Osteoblast (primary cell): ENCODE measurements at places on chromosomes 12 and 14.

DNA sequence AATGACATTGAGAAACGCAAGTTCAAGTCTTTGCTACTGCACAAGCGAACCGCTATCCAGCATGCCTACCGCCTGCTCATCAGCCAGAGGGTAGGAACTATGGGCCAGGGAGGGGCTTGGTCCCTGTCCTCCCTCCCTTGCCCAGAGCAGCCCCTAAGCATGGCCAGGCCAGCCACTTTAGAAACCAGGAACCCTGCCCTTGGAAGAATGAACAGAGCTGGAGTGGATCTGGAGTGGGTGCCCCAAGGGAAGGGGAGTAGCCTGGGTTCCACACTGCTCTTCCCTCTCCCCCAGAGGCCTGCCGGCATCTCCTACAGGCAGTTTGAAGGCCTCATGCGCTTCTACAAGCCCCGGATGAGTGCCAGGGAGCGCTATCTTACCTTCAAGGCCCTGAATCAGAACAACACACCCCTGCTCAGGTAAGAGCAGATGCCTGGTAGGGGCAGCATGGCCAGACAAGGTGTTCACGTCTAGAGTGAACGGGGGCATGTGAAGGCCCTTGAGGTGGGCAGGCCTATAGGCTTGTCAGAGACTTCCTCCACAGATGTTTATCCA is 55.8 kb downstream of the TPCN1 start:
- H3K36me3 ChIP-seq: peaks cover 38% of the 10 kb centered on the region
- no peak overlapping the region for H3K4me3 ChIP-seq
- peaks cover 7% of the 10 kb centered on the region for H3K4me1 ChIP-seq
- no peak for DNase-seq

DNA sequence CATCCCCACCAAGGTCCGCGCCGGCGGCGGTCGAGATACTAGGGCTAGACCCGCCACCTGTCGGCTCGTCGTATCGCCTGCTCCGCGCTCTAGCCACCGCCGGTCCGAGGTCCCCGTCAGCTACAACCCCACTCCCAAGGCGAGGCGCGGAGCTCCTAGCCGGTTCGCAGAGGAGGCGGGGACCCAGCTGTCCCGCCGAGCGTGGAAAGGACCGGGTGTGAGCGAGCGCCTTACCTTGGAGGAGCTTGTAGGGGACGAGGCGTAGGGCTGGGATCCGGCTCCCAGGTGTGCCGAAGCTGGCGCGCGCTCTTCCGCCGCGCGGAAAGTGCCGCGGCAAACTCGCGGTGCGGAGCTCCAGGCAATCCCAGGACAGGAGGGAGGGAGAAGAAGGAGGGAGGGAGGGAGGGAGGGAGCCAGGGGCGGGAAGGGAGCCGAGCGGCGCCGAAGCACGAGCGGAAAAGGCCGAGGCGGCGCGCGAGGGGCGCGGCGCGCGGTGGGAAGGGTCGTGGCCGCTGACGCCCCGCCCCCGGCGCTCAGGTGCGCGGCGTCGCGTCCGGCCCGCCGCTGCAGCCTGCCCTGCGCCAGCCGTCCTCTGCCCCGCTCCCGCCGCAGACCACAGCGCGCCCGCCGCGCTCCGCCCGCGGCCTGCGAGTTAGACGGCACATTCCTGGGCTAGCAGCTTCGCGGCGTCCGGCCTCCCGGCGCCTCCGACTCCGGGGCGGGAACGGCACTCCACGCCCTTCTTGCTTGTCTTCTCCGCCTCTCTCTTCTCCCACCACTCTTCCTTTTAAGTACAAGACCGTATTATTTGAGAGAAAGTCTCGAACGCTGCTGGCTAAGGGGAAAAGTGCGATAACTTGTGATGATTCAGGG is at the start of gene PAWR:
TSS of gene PAWR (minus strand) at position 327 of the 873 bp plus-strand sequence. CDS start 720 bp downstream, outside the sequence.
- DNase-seq: peak; percentile 94
- H3K36me3 ChIP-seq: no peaks in the 10 kb centered on the region
- peaks cover 37% of the 10 kb centered on the region for H3K4me1 ChIP-seq
- H3K27me3 ChIP-seq: no peaks in the 10 kb centered on the region
- H3K4me3 ChIP-seq: peak within 1 kb of the TSS; percentile 73
- peak within 1 kb of the TSS; percentile 96 for H3K27ac ChIP-seq

- no peaks in the 10 kb centered on the region for H3K27me3 ChIP-seq
- peaks cover 8% of the 10 kb centered on the region for H3K36me3 ChIP-seq
- H3K4me3 ChIP-seq: no peak overlapping the region
- H3K27ac ChIP-seq: no peak overlapping the region
- no peaks in the 10 kb centered on the region for H3K4me1 ChIP-seq
Measured at GRCh38 chr14:63671987-63672386, 30.3 kb upstream of the WDR89 start.

DNA sequence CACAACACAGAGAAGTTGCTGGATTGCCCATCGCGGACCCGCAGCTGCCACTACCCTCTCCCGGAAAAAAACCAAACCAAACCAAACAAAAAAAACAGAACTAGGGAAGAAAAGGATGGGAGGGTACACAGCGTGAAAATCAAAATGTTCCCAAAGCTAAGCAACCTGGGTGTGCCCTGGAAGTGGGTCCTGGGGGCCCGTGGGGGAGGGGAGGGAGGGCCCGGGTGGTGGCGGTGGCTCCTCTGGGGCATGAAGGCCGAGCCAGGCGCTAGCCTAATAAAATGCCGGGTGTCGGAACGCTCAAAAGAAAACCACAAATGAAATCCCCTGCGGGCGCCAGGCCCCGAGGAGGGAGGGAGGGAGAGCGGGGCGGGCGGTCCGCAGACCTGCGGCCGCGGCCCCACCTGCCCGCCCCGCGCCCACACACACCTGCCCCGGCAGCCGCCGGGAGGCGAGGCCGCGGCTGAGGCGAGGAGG is 787 bp downstream of the HECTD4 start:
- peaks cover 12% of the 10 kb centered on the region for H3K4me1 ChIP-seq
- H3K27ac ChIP-seq: peak overlapping the region; percentile 58
- no peaks in the 10 kb centered on the region for H3K27me3 ChIP-seq
- H3K4me3 ChIP-seq: peak overlapping the region; percentile 90

- no peaks in the 10 kb centered on the region for H3K36me3 ChIP-seq
- H3K27ac ChIP-seq: no peak overlapping the region
- H3K27me3 ChIP-seq: no peaks in the 10 kb centered on the region
- H3K4me1 ChIP-seq: peaks cover 11% of the 10 kb centered on the region
Measured at GRCh38 chr12:71684081-71684480, 1.8 kb upstream of the TMEM19 start.

GRCh38 chr12:52372216-52373154 is 5.2 kb upstream of the KRT85 start:
- H3K27ac ChIP-seq: no peak overlapping the region
- no peaks in the 10 kb centered on the region for H3K36me3 ChIP-seq
- H3K4me1 ChIP-seq: peaks cover 9% of the 10 kb centered on the region
- H3K4me3 ChIP-seq: no peak overlapping the region
- peak; percentile 98 for DNase-seq
